ENCODE measurements at places on chromosomes 5 and 9.

- DNase-seq: no peak
Observed at GRCh38 chr9:14746626-14747025, 24.1 kb upstream of the CER1 start.

DNA sequence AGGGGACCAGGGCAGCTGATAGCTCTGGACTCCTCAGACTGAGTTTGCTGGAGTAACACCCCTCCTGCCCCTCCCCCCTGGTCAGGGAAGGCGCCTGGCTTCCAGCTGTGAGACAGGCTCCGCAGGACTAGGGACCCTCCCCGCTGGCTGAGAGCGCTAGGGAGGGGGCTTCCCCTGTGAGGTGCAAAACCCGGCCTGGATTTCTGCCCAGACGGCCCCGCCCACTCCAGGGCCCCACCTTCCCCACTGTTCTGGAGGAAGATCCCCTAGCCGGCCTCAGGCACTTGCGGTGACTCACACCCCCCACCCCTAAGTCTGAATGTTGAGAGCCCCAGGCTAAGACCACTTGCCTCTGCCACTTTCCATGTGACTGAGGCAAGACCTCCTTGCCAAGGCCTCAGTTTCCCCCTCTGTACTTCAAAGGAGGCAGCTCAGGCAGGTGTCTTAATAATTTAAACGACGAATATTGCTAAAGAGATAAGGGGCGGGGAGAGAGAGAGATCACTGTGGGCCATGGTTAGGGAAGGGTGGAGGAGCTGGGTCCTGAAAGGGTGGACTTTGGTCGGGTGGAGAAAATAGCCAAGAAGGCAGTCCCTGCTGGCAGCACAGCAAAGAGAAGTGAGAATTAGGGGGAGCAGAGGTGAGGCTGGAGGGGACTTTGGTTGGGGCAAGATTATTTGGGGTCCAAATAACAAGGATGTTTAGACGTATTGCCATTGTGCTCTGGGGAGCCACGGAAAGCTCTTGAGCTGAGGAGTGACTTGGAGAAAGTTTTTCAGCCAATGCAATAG is 1.0 kb upstream of the DAB2IP start:
- peak; percentile 48 for DNase-seq

- no peak for DNase-seq
Observed at GRCh38 chr9:82553654-82554366, 509.1 kb downstream of the RASEF start.

GRCh38 chr9:28668158-28668557 is 1094.9 kb upstream of the C9orf72 start:
- no peak for DNase-seq

Data from Caki2 (cell line).